Heart left ventricle (tissue), 16 donors: ENCODE measurements at places on chromosomes 6 and 20. TPM values are rescaled to one million over a fixed set of nuclear protein-coding genes. Genes with fewer than 3 reads are reported as not detected.

- no peaks in the 10 kb centered on the region for H3K27me3 ChIP-seq
- no peak overlapping the region for H3K27ac ChIP-seq
- H3K36me3 ChIP-seq = no peaks in the 10 kb centered on the region
Measured at GRCh38 chr6:42446370-42446769, 5.4 kb downstream of the TRERF1 start.

C6orf118 gene
- not detected for total RNA-seq

- H3K27me3 ChIP-seq = no peaks in the 10 kb centered on the region
- H3K4me1 ChIP-seq = peaks cover 19% of the 10 kb centered on the region
- H3K27ac ChIP-seq = peak overlapping the region; percentile 65
- H3K36me3 ChIP-seq = no peaks in the 10 kb centered on the region
Measured at GRCh38 chr20:4161401-4162251, 146.3 kb upstream of the RNF24 start.

DNA sequence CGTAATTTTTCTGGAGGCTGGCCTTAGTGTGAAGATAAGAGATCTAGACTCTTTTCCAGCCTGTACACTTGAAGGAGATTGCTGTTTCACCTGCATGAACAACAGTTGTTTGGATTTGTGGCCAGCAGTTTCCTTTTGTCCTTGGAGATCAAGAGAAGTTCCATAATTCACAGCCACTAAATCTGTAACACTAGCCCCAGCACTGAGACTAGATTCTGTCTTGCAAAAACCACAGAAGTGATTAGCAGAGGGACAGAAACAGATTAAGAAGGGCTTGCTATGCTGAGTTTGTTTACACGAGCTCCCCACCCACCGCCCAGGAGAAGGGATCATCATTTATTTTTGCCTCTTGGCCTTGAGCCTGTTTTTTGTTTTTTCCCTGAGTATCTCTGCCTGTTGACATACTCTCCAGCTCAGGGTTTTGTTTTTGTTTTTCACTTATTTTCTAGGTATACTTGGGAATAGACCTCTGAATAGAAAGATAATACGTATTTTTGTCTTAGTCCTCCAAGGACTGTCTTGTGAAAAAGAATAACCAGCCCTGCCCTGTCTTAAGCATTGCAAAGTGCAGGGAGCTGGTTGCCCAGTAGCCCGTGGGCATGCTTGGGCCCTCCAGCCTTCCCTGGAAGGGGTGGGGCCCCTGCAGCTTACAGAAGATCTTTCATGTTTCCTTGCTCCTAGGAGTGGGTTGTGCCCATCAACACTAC lies 93.1 kb upstream of the SOX4 start:
- no peaks in the 10 kb centered on the region for H3K36me3 ChIP-seq
- no peaks in the 10 kb centered on the region for H3K27me3 ChIP-seq
- H3K27ac ChIP-seq = no peak overlapping the region
- DNase-seq = no peak
- no peak overlapping the region for H3K4me3 ChIP-seq

GRCh38 chr6:68679399-68679798 lies 44.3 kb downstream of the ADGRB3 start:
- H3K27ac ChIP-seq = no peak overlapping the region
- no peaks in the 10 kb centered on the region for H3K27me3 ChIP-seq
- H3K36me3 ChIP-seq = no peaks in the 10 kb centered on the region

GRCh38 chr6:32109114-32109764 lies at the start of gene TNXB:
TSS of gene TNXB (minus strand) at chr6:32109338. CDS start at chr6:32098198, 11,140 bp downstream.
- H3K4me1 ChIP-seq = peaks cover 70% of the 10 kb centered on the region
- peak within 1 kb of the TSS; percentile 93 for H3K27ac ChIP-seq
- peaks cover 5% of the 10 kb centered on the region for H3K36me3 ChIP-seq
- H3K27me3 ChIP-seq = no peaks in the 10 kb centered on the region

DNA sequence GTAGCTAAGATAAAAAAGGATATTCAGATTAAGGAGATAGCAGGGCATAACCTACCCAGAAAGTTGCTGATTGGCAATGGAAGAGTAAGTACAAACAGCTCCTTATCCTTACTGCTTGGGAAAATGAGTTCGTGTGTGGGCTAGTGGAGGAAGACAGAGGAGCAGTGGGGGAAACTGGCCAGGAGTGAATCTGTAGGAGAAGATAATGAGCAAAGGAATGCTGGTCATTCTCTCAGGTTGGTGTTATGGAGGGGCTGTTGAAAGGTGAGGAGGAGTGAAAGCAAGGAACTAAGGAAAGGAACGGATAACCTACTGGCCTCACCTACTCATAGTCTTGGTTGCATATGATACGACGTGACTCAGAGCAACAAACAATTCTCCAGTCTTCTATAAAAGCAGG lies 7.3 kb upstream of the GJB7 start:
- H3K4me1 ChIP-seq = peaks cover 30% of the 10 kb centered on the region
- H3K27me3 ChIP-seq = no peaks in the 10 kb centered on the region
- DNase-seq = no peak
- no peaks in the 10 kb centered on the region for H3K36me3 ChIP-seq
